ENCODE measurements at places on chromosomes 7 and 10. TPM values are rescaled to one million over a fixed set of nuclear protein-coding genes. Genes with fewer than 3 reads are reported as not detected.
A peak's percentile ranks its signal among the peaks of the same experiment; 100 is the strongest.

DNA sequence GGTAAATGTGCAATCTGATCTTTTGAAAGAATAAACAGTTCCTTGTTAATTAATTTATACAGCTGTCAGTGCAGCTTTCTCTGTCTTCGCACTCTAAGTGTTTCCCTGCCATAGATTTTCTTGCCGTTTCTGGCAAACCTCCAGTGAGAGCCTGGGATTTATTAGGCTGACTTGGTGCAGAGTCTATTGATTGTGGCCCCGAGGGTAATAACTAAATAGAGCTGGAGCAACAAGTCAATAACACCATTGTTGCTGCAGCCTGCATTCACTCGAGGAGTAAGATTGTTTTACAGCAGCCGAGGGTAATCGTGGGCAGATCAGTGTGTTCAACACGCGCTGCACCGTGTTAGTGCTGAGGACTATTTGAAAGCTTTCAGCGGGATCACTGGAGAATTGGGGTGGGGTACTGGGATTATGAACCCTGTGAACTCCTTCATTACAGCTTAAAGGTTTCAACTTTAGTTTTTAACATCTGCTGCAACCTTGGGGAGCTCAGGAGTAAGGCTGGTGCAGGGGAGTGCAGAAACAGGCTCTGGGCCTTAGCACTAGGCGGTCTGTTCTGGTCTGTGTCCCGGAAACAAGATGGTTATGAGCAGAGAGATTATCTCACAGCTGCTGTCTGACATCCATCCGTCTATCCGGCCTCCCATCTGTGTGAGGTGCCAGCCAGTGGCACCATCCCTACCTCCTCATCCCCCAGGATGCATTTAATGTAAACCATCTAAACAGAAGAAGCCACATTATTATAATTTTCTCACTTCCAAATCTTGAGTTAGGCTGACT is 174.0 kb upstream of the TCF7L2 start:
- no peak for DNase-seq

DNA sequence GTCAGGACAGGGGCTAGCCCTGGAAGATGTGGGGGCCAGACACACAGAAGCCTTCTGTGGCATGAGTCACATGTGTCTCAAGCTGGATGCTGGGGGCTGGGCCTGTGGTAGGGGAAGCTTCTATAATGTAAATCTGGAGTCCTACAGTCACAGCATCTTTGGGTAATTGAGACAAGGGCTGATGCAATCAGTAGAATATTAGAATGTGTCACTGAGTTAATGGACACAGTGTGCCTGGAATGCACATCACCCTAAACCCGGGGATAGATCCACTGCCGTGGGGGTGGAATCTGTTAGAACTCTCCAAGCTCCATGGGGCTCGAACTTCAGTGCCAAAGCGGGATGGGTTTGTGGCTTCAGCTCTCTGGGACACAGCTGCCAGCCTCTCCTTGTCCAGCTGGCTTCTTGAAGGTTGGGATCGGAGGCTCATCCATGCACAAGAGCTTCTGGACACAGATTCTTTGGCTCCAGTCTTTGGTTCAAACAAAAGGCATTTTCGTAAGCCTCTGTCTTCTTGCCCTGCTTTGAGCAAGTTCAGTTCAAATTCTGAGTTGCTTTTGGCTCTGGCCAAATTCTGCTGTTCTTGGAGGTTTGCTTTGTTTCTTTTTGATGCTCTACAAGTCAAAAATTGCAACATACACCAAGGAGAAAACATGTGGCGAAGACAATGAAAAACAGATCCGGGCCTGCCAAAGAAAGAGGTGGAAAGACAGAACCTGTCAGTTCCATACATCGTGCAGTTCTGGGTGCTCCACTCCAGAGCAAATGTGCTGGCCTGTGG is 194.8 kb upstream of the ZNF32 start:
- no peak for DNase-seq

DNA sequence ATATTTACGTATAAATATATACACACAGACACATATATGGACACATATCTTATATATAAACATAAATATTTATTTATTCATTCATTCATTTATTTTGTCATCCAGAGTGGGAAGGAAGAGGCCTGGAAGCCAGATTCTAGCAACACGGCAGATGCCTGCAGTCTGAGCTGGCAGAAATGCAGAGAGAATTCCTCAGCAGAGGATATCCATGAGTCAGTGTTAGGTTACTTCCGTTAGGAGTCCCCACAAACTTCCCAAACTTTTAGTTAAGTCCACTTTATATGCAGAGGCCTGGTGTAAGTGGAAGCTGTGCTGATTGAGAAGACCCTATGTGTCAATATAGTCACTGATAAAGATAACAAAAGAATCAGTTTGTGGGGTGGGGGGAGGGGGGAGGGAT is 89.6 kb downstream of the PPP1R17 start:
- no peak for DNase-seq

DNA sequence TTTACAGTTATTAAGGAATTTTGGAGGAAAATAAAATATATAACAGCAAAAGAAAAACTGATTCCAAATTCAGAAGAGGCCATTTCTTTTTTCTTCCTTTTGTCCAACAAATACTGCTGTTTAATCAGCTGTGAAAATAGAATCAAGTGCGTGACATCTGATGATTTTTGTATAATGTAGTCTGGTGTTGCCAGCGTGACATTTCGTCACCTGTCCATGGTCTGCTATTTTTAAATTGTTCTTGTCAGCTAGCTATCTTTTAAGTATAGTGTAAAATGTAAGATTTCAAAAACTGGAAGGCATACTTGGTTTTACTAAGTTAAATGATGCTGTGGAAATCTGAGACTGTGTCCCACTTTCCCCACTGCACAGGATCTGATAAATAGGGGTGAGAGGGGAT is 105.9 kb downstream of the CPEB3 start:
- no peak for DNase-seq

The SPDYE2 gene
- polyA plus RNA-seq: 4.5 TPM

- no peak for DNase-seq
Measured at GRCh38 chr10:13047529-13048206, 46.2 kb upstream of the CCDC3 start.

- DNase-seq: peak; percentile 32
Measured at GRCh38 chr10:122051609-122052385, 62.8 kb downstream of the TACC2 start.

DNA sequence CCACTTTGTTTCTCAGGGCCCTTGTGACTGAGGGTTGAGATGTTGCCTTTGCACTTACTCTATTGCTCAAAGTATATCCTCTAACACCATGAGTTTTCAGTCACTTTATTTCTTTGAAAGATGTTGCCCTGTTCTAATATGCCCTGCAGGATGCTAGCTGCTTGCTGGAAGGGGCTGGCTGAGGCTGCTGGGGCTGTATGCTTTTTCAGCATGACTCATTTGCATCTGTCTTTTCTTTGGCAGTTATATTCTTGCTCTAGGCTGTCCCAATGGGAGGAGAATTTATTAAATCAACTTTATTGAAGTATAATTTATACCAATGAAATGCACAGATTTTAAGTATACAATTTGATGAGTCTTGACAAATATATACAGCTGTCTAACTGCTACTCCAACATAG is 157.7 kb downstream of the PLPP4 start:
- no peak for DNase-seq

DNA sequence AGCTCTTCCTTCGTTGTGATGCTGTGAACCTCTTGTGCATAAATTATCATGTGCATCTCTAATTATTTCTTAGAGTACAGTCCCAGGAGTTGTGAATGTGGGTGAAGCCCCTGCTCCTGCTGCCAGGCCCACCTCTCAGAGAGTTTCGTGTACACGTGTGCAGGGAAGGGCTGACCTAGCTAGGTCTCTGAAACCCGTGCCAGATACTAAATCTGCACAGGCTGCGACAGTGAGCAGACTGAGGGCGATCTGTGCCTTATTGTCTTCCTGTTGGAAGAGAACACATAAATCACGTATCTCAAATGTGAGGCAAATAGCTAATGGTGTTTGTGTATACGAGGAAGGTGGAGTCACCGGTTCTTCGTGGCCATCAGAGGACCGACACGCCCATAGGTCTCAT is 71.8 kb upstream of the DNAJB6 start:
- DNase-seq: no peak

DNA sequence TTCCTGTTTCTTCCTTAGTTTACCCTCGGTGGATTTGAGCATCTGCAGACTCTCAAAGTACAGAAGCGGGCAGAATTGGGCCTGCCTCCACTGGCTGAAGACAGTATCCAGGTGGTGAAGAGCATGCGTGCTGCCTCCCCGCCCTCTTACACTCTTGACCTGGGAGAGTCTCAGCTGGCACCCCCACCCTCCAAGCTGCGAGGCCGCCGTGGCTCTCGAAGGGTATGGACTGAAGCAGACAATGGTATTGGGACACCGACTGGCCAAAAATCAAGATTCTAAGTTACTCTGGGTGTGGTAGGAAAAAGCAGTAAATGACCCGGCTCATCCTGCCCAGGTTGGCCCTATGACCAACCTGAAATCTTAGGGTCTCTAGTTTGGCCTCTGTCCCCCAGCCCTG is 22.2 kb downstream of the STRIP2 start:
- DNase-seq: no peak

DNA sequence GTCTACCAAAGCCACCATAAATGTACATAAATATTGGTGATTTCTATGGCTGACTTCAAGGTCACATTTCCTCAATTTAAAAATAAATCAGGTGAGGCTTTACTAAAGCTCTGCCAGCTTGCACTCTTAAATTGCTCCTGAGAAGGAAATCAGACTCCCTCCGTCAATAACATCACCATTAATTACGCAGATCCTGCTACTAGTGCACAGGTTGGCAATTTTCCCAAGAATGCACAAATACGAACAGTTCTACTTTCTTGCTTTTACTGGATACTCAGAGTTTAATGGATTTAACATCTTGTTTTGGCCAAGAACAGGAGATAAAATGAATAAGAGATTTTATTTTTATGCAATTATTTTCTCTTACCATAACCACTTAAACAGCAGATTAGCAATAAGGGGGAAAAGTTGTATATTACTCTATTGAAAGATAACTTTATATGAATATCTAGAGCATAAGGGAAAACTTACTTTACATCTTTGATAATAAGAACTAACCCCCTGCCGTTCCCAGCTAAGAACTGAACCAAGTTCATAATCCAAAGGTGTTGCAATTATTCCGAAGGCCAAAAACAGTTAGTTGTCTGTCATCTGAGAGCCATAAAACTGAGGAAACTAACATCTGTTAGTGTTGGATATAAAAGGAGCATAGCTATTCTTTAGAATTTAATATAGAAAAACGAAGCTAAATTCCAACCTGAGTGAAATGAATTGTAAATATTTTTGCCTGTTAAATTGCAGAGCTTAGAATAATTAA is 140.5 kb downstream of the TWIST1 start:
- no peak for DNase-seq

GRCh38 chr10:18450298-18450697 is 201.1 kb downstream of the NSUN6 start:
- DNase-seq: no peak

- no peak for DNase-seq
Measured at GRCh38 chr10:110209454-110209925, 2.1 kb downstream of the MXI1 start.

DNA sequence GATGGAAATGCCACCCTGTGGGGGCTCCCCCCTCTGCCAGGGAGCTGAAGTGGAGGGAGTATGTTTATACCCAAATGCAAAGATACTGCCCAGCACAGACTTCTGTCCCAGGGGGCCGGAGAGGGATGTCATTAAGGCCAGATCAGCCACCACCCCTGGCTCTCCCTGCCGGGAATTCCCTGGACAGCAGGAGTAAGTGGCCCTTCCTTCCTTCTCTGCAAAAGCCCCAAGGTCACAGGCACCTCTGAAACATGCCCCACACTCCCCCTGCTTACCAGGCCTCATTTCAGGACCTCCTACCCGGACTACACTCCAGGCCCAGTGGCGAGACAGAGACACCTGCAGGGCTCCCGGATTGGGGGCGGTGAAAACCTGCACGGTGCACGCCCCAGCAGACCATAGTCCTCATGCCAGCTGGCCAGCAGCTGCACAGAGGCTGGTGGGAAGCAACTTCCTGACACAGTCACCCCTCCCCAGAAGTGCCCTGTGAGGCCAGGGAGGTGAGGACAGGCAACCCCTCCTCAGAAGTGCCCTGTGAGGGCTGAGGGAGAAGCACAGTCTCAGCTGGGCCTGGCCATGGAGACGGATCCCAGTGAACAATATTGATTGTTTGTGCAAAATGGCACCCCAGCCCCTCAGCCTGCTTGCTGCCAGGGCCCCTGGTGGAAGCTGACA is 33.0 kb upstream of the RET start:
- DNase-seq: no peak

The FOXK1 gene
- 19.8 TPM for polyA plus RNA-seq

- DNase-seq: no peak
Measured at GRCh38 chr10:59908808-59909143, 2.4 kb upstream of the CCDC6 start.

All from renal cortex interstitium (tissue), 15 donors.